ENCODE measurements at places on chromosomes 3 and 15.

- peak; percentile 81 for DNase-seq
These were observed 226.6 kb upstream of the TLE3 start for GRCh38 chr15:70324001-70324974.

- no peak for DNase-seq
These were observed 21.9 kb upstream of the CPNE9 start for GRCh38 chr3:9681723-9682081.

GRCh38 chr15:100114571-100114970, 227.2 kb downstream of the ADAMTS17 start:
- DNase-seq, result no peak

GRCh38 chr3:132006605-132007204, 28.1 kb downstream of the CPNE4 start:
- DNase-seq, result peak; percentile 71

DNA sequence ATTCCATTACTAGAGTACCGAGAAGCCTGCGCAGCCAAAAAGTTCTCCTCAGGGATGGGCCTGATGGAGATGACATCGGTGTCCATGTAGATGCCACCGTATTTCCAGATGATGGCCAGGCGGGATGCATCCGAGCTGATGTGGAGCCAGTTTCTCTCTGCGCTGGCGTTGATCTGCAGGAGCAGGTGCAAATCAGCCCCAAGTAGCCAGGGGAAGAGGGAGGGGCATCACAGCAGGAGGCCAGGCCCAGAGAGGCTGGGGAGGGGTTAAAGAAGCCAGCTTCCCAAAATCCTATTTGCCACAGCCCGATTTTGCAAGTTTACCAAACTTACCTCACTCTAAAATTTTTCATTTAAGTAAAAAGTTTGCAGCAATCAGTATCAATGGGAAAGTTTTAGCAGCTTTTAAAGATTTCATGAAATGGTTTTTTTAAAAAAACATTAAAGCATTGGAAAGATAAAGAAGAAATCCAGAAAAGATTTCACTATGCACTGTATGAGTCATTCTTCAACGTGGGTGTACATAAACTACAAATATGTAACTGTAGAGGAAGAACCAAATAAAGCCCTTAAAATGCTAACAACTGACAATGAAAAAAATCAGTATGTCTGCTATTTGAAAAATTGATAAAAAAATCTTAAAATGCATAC, 7.4 kb downstream of the A4GNT start:
- DNase-seq, result peak; percentile 86

- peak; percentile 70 for DNase-seq
These were observed 6.6 kb downstream of the MAP2K5 start for GRCh38 chr15:67548862-67549651.

All from GM23248 (cell line).